Activated CD4-positive, alpha-beta T cell treated with anti-CD3 and anti-CD28 coated beads, Interleukin-2, amount 50 U/mL, for 48 hours (primary cell): ENCODE measurements at places on chromosomes 1 and 21.

DNA sequence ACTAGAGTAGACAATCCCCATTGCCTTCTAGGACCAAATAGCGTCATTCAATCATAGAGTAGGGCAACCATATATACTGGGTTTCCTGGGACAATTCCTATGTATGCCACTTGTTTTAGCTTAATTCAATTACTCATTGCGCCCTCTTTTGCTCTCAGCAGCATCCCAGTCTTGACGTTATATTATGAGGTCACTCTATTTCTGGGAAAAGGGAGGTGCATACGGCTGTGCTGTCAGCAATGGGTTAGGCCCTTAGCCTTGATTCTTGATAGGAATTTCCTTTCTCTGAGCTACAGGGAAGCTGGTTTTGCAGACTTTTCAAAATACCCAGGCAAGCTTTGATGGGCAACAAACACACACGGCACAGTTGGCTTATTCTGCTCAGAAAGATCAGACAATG is 4.4 kb upstream of the KAZN start:
- DNase-seq = no peak

DNA sequence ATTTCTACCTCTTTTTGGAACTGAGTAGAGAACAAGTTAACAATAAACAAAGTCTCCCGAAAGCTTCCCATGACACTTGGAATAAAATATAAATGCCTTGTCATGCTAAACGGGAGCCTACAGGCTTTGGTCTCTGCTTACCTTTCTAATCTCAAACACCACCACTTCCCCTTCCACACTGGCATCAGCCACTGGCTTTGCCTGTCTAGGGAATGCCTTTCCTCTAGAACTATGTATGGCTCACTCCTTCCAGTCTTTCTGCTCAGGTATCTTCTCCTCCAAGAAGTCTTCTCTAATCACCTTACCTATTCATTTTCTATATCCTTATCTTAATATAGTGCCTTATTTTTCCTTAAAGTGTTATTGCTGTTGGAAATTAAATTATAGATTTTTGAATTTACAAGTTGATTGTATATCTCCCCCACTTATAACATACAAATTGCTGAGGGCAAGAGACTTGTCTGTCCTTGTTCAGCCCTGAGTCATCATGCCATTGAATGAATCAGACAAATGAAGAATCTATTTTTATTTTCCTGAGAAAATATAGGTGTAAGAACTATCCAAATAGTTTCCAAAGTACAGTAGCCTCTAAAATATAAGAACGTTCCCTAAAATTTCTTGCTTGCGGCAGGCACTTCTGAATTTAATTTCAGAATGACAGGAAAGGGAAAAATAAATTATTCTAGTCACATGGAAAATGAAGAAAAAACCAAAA is 119.2 kb downstream of the TM2D1 start:
- DNase-seq = no peak

DNA sequence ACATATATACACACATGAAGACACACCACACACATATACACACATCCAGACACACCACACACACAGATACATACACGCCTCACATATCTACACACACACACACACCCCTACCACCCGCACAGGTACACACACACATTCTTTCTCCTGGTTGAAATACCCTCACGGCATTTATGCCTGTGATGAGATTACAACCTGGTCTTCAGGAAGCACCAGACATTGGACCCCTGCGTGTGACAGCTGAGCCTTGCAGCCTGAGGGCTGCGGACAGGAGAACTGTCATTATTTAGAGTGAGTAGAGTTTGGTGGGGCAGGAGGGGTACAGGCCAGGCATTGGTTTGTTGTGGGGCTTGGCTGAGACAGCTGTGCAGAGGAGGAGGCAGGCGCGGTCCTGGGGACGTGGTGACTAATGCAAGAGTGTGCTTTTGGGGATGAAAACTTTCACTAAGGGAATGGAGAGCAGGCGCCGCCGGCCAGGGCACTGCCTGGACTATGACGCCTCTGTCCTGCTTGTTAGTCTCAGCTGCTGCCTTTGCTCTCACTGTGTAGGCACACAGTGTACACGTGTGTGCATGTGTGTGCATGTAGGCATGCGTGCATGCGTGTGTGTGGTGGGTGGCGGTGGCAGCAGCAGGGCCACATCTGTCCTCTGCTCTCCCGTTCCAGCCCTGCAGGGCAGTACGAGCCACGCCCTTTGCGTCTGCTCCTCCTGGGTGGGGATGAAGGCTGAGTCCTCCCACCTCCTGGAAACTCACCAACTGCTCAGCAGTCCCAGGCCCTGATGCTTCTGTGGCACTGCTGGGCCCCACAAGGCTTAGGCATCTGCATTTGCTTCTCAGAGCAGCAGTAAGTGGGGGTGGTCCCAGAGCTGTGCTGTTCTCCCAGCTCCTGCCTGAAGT is 57.6 kb downstream of the SPSB1 start:
- DNase-seq = no peak

- peak; percentile 90 for DNase-seq
These were observed 11.5 kb downstream of the ADAMTSL4 start for GRCh38 chr1:150560576-150561253.

DNA sequence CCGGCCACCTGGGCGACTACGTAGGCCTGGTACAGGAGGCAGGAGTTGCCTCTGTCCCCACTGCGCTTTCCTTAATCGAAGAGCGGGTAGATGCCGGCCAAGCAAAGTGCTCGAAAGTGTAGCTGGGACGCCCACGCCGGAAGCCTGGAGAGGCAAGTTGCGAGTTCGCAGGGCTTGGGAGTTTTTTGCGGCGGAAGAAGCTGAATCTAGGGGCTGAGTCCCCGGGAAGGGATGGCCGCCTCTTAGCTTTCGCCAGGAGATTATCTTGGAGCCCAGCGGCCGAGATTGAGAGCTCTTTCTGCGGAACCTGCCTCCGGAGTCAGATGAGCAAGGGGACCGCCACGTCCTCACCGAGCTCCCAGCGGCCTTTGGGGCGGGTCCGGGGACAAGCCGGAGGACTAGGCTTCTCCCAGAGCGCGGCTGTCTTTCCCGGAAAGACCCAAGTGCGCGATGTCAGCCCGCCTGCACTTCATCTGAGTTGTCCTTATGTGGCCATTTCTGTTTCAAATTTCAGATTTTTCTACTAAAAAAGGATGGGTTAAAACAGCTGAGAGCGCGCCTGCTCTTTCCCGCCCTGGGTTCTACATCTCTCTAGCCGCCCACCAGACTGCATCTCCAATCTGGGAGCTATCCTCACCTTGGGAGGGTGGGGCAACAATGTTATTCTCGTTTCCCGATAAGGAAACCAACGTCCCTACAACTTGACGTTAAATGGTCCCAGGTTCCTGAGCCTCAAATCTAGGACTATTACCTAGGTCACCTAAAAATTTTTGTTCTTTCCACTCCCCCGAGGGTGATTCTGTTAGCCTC is 12.4 kb upstream of the TBX15 start:
- no peak for DNase-seq

- DNase-seq = no peak
These were observed 3.8 kb upstream of the KRTAP19-8 start for GRCh38 chr21:31042080-31042464.

DNA sequence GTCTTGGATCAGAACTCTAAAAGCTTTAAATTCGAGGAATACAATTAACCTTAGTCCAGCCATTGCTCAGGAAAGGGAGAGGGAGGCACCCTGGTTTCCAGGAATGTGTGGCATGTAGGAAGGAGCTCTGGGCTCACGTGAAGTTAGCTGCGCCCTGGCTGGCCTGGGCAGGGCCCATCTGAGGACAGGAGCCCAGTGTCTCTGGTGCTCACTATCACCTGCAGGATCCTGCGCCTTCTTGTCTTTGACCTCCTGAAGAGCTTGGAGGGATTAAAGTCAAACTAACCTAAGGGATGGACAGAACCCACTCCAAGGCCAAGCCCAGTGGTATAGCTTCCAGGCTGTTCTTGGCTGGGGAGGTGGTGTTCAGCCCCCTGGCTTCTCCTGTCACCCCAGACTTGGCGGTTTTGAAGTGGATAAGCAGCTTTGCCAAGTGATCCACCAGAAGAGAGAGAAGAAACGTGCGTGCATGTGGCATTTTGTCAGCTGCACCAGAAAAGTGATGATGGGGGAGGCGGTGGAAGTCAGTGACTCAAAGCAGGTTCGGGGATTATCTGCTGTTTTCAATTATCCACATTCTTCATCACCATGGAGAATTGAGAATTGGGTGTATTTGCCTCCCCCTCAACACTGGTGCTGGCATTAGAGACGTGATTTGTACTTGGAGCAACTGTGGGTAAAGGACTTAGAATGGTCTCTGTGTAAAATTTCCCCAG is 11.9 kb upstream of the KCNN3 start:
- no peak for DNase-seq

GRCh38 chr1:24474193-24474592 is 28.4 kb upstream of the RCAN3 start:
- DNase-seq = no peak

- no peak for DNase-seq
These were observed 156.9 kb downstream of the EDEM3 start for GRCh38 chr1:184597650-184598357.

GRCh38 chr1:62784509-62785365 is 805 bp downstream of the ATG4C start:
- DNase-seq = no peak

- DNase-seq = no peak
These were observed 7.6 kb upstream of the C1orf74 start for GRCh38 chr1:209791920-209792319.

DNA sequence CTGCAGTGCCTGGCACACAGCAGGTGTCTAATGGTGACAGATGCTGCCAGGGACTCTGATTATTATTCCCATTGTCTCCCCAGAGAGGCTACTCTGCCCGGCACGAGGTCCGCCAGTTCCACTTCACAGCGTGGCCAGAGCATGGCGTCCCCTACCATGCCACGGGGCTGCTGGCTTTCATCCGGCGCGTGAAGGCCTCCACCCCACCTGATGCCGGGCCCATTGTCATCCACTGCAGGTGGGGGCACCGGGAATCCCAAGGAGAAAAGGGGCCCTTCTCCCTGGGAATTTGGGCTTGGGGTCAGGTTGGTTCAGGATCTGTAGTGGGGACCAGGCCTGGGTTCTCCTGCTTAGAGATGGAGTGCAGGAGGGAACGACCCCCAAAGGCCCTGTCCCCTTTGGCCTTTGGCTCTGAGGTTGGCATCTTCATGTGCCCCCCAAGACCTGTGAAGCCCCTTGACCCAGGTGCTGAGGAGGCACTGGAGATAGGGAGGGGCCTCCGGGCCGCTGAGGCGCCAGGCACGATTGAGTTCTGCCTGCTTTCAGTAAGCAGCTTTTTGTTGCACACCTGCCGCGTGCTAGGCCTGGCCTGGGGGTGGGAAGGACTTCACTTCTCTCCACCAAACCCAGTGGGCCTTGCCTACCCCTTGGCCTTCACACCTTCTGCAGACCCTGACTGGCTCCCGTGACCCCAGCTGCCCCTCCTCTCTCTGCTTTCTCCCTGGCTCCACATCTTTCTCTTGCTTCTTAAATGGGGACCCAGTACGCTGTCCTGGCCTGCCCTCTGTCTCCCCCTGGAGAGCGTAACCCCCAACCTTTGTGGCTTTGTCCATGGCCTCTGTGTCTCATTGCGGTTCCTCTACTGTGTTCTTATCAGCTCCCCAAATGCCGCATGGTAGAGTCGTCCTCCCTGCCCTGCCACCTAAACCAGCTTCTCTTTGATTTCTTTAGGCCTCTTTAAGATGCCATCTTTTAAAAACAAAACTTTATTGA is 76.4 kb downstream of the PTPRU start:
- no peak for DNase-seq

GRCh38 chr1:208857465-208857864 is 613.3 kb upstream of the PLXNA2 start:
- DNase-seq = no peak

DNA sequence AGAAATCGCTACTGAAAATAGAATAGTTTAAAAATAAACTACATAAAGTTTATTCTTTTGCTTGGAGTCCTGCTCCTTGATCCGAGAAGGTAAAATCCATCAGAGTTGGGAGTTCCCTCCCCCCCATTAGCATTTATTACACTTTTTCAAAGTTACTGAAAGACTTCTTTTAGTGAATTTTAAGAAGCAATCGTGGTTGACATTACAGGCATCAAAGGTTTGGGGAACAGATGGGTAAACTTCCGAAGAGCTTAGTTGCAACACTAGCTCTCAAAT is 31.0 kb upstream of the NFIA start:
- no peak for DNase-seq

DNA sequence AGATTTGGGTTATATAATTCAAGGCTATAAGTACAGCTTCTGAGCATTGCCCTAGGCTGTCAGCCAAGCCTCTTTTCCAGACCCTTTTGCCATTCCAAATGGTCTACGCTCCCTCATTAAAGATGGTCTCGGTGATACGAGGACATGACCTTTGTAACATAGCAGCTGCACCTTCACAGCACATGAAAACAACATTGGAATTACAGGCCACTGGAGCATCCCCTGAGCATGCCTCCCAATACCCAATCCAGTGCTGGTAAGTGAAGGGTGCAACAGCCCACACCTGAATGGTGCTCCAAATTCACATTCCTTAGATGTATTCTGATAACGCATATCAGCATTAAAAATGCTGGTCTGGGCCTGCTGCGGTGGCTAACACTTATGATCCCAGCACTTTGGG is 20.1 kb upstream of the PTPRF start:
- no peak for DNase-seq

DNA sequence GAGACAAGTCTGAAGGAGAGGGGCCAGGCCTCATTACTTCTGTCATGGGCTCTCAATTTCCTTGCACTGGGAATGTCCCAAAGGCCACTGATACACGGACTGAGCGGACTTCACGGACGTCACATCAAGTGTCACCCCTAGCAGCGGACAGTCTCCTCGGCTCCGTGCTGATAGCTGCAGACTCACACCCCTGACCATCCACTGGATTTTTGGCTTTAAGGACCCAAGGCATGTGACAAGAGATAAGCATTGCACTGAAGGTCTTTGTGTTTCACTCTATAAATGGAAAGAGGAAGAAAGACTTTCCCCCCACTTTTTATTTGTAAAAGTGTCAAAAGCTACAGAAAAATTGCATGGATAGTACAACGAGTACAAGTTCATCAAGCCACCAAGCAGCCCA is 200.4 kb upstream of the FGGY start:
- DNase-seq = no peak

DNA sequence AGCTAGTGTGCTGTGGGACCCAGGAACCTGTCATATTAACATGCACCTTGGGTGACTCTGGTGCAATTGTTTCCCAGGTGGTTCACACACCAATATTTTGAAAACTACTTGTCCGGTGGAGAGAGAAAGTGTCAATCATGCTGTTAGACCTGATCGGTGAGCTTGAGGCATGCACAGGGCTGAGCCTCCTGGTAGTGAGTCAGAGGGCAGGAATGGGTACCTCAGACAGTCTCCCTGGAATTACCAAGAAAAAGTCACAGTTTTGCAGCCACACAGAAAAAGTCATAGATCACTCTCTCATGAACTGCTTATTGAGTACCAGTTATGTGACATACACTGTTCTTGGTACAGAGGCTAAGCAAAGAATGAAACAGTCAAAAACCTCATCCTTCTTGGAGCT is 140.1 kb upstream of the NFIA start:
- DNase-seq = no peak

- no peak for DNase-seq
These were observed 28.6 kb downstream of the CEP104 start for GRCh38 chr1:3828391-3828790.

DNA sequence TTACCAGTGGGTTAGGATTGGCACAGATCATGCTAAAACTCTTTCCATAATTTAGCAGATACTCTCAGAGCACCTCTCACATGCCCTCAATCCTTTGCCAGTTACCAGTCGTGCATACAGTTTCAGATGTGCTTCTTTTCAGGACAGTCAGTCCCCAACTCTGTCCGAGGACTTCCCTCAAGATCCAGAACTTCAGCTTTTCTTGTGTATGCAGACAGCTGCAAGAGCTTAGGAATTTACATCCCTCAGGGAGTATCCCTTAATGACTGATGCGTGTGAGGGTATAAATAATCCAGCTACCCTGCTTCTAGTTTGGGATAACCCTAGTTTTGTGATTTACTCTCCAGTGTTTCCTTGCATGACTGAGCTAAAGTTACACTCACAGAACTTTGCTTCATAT is 393.0 kb upstream of the PLXNA2 start:
- DNase-seq = no peak
